ENCODE measurements at places on chromosomes 12 and 14. TPM values are rescaled to one million over a fixed set of nuclear protein-coding genes. Genes with fewer than 3 reads are reported as not detected.
A peak's percentile ranks its signal among the peaks of the same experiment; 100 is the strongest.

DNA sequence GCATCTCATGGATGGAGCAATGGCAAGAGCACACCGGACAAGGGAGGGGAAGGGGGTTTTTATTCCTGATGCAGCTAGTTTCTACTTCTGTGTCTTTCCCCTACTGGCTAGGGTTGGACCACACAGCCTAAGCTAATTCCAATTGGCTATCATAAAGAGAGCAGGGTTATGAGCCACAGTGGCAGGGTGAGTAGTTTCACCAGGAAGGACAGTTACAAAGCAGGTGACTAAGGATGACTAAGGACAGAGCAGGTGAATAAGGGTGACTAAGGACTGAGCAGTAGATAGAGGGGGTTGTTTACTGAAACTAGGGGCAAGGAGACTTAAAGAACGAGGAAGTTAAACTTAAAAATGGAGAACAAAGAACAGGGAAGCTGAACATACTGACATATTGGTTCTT, 321.4 kb upstream of the SEL1L start:
- no peak for DNase-seq
- H3K27ac ChIP-seq: no peak overlapping the region
- H3K36me3 ChIP-seq: no peaks in the 10 kb centered on the region
- H3K4me3 ChIP-seq: no peak overlapping the region

DNA sequence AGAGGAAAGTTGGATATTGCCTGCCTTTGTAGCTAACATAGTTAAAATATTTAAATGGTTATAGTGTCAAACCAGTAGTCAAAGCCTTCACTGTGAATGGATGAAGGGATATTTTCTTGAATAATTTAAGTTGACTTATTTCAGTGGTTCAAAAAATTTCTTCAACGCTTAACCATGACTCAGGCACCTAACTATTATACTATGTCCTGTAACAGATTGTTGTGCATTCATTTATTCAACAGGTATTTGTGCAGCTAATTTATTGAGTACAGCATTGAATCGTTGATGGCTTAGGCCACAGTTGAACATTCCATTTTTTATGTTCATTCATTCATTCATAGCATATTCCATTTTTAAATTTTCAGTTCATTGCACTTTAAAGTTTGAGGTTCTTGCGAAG, 9.2 kb downstream of the HIF1A start:
- no peaks in the 10 kb centered on the region for H3K36me3 ChIP-seq
- no peak overlapping the region for H3K27ac ChIP-seq
- no peak overlapping the region for H3K4me3 ChIP-seq
- DNase-seq: no peak
- H3K4me1 ChIP-seq: peaks cover 88% of the 10 kb centered on the region

ERP27 gene
- 1.3 TPM for polyA plus RNA-seq

- no peaks in the 10 kb centered on the region for H3K4me1 ChIP-seq
- no peaks in the 10 kb centered on the region for H3K36me3 ChIP-seq
- no peaks in the 10 kb centered on the region for H3K27me3 ChIP-seq
These were observed 159.1 kb downstream of the RPS29 start for GRCh38 chr14:49427117-49427516.

ALDH1L2 gene
- 0.07 TPM for polyA plus RNA-seq

DNA sequence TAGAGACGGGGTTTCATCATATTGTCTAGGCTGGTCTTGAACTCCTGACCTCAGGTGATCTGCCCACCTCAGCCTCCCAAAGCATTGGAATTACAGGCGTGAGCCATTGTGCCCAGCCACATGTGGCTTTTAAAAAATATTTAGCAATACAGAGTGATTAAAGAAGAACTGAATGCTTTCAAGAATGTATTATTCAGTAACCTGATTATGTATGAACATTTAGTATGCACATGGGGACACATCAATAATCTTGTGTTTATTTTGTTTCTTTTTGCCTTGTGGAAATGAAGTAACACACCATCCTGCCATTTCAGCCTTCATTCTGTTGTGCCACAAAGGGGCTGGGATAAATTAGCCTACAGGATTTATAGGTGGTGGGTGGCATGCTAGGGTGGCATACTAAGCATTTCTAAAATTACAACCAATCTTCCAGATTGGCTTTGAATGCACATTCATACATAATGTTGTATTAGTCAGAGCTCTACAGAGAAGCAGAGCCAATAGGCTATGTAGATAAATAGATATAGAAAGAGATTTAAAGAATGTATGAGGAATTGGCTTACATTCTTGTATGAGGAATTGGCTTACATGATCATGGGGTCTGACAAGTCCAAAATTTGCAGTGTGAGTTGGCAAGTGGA, 25.5 kb upstream of the TXNRD1 start:
- no peak overlapping the region for H3K4me3 ChIP-seq
- H3K27me3 ChIP-seq: no peaks in the 10 kb centered on the region
- DNase-seq: no peak
- H3K27ac ChIP-seq: no peak overlapping the region

- peak; percentile 66 for DNase-seq
- H3K27me3 ChIP-seq: no peaks in the 10 kb centered on the region
- H3K4me1 ChIP-seq: no peaks in the 10 kb centered on the region
These were observed 19.6 kb downstream of the NOC4L start for GRCh38 chr12:132163911-132164288.

DNA sequence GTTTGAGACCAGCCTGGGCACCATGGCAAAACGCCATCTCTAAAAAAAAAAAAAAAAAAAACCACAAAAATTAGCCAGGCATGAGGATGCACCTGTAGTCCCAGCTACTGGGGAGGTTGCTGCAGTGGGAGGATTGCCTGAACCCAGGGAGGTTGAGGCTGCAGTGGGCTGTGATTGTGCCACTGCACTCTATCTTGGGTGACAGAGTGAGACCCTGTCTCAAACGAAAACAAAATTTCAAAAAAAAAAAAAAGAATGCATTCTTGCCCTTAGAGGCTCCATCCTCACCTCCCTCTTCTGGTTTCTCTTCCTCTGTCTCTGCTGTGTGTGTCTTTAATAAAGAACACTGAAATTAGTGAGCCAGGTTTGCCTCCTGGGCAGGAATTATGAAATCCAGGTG, 107.8 kb downstream of the VCPKMT start:
- H3K27ac ChIP-seq: peak overlapping the region; percentile 50
- H3K27me3 ChIP-seq: no peaks in the 10 kb centered on the region
- no peak overlapping the region for H3K4me3 ChIP-seq
- peaks cover 7% of the 10 kb centered on the region for H3K4me1 ChIP-seq
- H3K36me3 ChIP-seq: no peaks in the 10 kb centered on the region
- no peak for DNase-seq

PNMA1 gene
- 13.8 TPM for polyA plus RNA-seq

DNA sequence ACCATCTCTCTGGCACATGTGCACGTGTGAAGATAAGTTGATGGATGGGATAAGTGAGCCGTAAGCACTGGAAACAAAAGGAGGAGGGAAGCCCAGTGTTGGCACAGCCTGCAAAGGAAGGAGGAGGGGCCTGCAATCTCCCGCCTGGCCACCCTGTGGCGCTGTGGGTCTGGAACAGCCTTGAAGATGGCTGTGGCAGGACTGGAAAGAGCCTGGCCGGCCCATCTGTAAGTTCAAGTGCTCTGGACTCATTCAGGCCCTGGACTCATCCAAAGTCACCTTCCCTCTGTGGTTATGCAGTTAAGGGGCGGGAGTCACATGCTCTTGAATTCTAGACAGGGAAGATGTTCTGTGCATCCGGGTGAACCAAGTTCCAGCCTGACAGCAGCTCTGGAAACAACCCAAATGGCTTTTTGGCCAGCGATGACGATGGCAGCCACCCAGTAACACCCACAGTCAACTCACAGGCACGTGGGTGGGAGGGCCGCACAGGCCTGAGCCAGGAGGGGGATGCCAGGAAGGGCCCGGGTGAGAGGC, 50.4 kb downstream of the CHGA start:
- peaks cover 11% of the 10 kb centered on the region for H3K36me3 ChIP-seq
- H3K27me3 ChIP-seq: no peaks in the 10 kb centered on the region
- no peak overlapping the region for H3K27ac ChIP-seq

- H3K27me3 ChIP-seq: no peaks in the 10 kb centered on the region
- DNase-seq: no peak
- H3K4me3 ChIP-seq: no peak overlapping the region
- no peaks in the 10 kb centered on the region for H3K4me1 ChIP-seq
These were observed 11.6 kb upstream of the CLEC1A start for GRCh38 chr12:10110256-10110844.

GRCh38 chr12:51357374-51358047, 11.0 kb upstream of the CELA1 start:
- no peak for DNase-seq
- H3K27me3 ChIP-seq: no peaks in the 10 kb centered on the region
- H3K27ac ChIP-seq: no peak overlapping the region
- no peak overlapping the region for H3K4me3 ChIP-seq
- H3K36me3 ChIP-seq: no peaks in the 10 kb centered on the region

CACNA2D4 gene
- 5.0 TPM for polyA plus RNA-seq

FGD4 gene
- 1.2 TPM for polyA plus RNA-seq

P3H3 gene
- 4.6 TPM for polyA plus RNA-seq

- H3K4me3 ChIP-seq: no peak overlapping the region
- no peaks in the 10 kb centered on the region for H3K4me1 ChIP-seq
- DNase-seq: no peak
These were observed 93.5 kb downstream of the PPP1R12A start for GRCh38 chr12:79841248-79841877.

CLEC2B gene
- polyA plus RNA-seq: 35.2 TPM

- DNase-seq: no peak
- H3K27me3 ChIP-seq: peaks cover 75% of the 10 kb centered on the region
- H3K4me3 ChIP-seq: no peak overlapping the region
These were observed 124.8 kb upstream of the WSCD2 start for GRCh38 chr12:108004319-108004718.

DNAI7 gene
- polyA plus RNA-seq: not detected

DNA sequence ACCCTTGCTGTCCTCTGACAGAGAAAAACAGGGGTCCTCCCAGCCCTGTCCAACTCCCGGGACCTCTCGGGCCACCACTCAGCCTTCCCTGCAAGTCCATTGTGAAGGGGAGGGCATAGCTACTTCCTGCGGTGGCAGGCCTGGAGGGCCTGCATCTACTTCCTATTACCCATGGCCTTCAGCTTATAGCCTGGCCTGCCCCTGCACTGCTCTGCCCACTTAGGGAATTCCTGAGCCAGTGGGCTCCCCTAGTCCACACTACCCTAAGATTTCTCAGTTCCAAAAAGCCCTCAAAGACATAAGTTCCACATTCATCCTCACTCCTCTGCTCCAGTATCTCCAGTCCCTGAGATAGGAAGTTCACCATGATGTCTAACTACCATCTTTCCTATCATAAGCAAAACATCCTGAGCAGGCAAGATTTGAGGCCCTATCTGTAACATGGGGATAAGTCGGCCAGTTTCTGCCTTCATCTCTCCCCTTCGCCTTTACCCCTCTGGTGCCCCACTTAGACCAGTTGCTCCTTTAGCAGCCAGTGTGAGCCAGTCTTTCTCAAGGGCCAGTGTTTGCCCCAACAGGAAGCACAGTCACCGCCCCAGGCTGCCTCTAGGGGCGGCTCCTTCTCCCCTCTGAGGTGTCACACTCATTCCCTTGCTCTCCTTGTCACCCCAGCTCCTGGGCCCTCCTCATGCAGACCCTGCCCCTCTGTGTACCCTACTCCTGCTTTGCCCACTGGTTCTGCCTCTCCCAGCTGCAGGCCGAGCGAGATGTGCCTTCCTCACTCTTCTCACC, 10.9 kb downstream of the HDAC7 start:
- peaks cover 14% of the 10 kb centered on the region for H3K36me3 ChIP-seq
- peaks cover 98% of the 10 kb centered on the region for H3K4me1 ChIP-seq
- peak overlapping the region; percentile 5 for H3K4me3 ChIP-seq

- H3K27me3 ChIP-seq: no peaks in the 10 kb centered on the region
- no peak overlapping the region for H3K27ac ChIP-seq
- no peak for DNase-seq
- H3K4me1 ChIP-seq: no peaks in the 10 kb centered on the region
- no peak overlapping the region for H3K4me3 ChIP-seq
- H3K36me3 ChIP-seq: no peaks in the 10 kb centered on the region
These were observed 6.8 kb downstream of the OR11G2 start for GRCh38 chr14:20197459-20197858.

GLIPR1L1 gene
- not detected for polyA plus RNA-seq

DNA sequence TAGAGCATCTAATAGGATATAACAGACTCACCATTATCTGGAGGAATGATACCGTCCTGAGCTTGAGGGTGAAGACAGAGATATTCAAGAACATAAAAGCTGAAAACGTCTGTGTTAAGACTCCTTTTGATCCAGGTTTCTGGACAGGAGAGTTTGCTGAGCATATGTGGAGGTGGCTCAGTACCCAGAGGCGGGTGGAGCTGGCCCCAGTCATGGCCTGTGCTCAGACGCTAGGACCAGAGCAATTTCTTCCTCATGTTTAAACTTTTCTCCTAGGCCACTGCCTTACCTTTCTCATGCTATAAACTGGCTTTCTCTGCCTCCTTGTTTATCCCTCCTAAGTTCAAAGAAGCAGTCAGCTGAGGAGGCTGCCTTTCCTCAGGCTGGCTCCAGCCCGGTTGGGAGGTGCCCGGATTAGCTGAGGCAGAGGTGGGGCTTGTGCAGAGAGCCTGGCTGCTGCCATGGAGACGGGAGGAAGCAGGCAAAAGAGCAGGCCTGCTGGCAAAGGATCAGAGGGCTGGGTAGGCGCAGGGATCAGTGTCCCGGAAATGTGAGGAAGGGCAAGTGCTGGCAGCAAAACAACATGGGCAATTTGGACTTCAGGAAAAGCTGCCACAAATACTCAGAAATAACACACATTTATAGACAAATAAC, 13.7 kb downstream of the COA8 start:
- H3K36me3 ChIP-seq: no peaks in the 10 kb centered on the region
- peak; percentile 91 for DNase-seq
- H3K4me3 ChIP-seq: no peak overlapping the region

DNA sequence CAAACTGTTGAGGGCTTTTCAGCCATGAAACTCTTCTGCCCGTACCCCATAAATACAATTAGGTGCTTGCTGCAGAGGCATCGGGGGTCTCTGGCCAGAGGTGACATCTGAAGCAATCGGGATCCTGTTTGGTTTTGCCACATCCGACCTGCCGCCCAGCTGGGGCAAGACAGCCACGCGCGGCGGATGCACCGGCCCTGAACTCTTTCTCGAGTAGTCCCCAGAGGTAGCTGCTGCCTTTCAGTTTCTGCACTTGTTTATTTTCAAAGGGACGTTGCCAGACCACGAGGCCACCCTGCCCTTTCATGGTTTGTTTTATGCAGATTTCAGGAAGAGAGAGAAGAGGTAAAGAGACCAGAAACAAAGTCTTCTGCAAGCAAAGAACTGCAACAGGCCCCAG, 10.6 kb upstream of the MLXIP start:
- no peaks in the 10 kb centered on the region for H3K27me3 ChIP-seq
- H3K36me3 ChIP-seq: no peaks in the 10 kb centered on the region
- H3K4me3 ChIP-seq: no peak overlapping the region
- peak; percentile 95 for DNase-seq
- peak overlapping the region; percentile 55 for H3K27ac ChIP-seq

GRCh38 chr14:88533064-88533602, 21.7 kb downstream of the PTPN21 start:
- H3K27me3 ChIP-seq: no peaks in the 10 kb centered on the region
- no peak for DNase-seq
- H3K36me3 ChIP-seq: peaks cover 4% of the 10 kb centered on the region
- H3K4me1 ChIP-seq: no peaks in the 10 kb centered on the region
- no peak overlapping the region for H3K27ac ChIP-seq
